Large intestine (tissue), 12 donors: ENCODE measurements at places on chromosomes 1 and 21.
A peak's percentile ranks its signal among the peaks of the same experiment; 100 is the strongest.

DNA sequence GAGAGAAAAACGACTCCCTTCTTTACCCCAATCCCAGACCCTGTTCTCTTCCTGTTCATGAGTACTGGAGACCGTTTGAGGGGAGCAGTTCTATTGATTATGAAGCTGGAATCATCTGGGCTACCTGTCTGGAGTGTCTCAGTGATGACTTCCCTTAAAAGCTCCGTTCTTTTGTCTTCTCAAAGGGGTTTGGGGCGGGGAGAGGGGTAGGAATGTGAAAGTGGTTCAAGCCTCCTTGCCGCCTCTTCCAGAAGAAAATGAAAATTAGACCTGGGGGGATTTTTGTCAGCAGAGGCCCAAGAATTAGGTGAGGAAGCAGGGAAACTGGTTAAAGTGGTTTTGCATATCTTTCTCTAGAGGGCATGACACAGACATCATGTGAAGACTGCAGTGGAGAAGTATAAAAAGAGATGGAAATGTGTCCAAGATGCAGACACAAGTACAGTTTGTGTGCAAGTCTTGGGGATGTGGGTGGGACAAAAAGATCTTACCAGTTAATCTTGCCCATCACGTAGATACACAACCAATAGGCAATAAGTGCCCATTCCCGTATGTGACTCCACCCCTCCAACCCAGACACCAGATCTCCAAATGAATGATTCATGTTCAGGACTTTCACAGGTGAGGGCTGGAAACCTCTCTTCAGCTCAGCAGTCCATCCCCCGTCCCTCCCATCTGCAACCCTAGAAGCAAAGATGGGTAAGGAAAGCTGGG is 470 bp upstream of the MTMR11 start:
- DNase-seq: peak; percentile 50

DNA sequence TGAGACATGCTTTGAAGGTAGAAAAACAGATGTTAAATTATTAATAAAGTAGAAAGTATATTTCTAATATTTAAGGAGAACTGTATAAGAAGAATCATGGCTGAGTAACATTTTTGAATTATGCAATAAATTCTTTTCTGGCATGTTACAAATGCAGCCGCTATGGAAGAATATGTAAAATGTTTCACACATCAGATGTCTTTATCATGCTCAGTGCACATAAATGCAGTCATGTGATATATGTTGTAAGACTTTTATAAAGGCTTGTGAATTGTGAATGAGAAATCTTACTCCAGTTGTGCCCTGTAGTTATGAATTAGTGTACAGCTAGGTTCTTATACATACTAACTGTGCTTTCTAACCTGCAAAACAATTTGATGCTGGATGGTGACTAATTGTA is 53.5 kb downstream of the LRRC8B start:
- DNase-seq: no peak

- DNase-seq: no peak
Observed at GRCh38 chr1:34761176-34761761, 1.7 kb downstream of the GJB4 start.

- no peak for DNase-seq
Observed at GRCh38 chr1:21510113-21510493, 880 bp downstream of the ALPL start.

GRCh38 chr1:36150296-36151133 is 1.2 kb upstream of the TRAPPC3 start:
- peak; percentile 90 for DNase-seq

DNA sequence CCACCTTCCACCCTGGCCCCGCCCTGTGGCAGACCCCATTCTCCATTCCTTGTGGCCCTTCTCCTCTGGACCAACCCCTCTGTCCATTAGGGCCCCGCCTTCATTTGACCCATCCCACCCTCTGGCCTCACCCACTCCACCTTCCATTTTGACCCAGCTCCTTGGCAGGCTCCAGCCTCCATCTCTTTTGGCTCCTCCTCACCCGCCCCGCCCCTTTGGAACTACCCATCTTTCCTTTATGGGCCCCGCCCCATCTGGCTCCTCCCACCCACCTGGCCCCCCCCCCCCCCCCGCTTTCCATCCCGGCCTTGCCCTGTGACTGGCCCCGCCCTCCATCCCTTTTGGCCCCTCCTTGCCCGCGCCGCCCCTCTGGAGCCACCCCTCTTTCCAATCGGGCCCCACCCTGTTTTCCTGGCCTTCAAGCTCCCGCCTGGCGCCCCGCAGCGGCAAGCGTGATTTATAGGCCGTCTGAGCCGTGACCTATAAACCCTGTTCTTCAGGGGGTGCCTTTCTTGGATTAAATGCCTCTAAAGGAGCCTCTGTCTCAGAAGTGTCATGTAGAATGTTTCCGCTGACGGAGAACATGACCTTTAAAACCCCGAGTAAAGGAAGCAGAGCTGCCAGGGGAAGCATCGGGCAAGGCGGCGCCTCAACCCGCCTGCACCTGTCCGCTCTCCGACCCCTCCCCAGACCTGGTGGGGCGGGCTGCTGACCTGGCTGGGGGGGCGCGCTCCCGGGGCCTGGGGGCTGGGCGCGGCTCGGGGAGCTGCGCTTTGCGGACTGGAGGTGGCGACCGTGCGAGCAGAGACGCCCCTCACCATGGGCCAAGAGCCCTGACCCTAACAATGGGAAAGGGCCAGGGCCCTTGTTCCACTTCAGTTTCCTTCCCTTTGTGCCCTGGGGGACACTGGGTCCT is 178.0 kb downstream of the CAMTA1 start:
- DNase-seq: peak; percentile 78

- peak; percentile 88 for DNase-seq
Observed at GRCh38 chr1:162285149-162285561, 91.5 kb downstream of the SPATA46 start.

- no peak for DNase-seq
Observed at GRCh38 chr1:93317943-93318342, 27.8 kb upstream of the DR1 start.

DNA sequence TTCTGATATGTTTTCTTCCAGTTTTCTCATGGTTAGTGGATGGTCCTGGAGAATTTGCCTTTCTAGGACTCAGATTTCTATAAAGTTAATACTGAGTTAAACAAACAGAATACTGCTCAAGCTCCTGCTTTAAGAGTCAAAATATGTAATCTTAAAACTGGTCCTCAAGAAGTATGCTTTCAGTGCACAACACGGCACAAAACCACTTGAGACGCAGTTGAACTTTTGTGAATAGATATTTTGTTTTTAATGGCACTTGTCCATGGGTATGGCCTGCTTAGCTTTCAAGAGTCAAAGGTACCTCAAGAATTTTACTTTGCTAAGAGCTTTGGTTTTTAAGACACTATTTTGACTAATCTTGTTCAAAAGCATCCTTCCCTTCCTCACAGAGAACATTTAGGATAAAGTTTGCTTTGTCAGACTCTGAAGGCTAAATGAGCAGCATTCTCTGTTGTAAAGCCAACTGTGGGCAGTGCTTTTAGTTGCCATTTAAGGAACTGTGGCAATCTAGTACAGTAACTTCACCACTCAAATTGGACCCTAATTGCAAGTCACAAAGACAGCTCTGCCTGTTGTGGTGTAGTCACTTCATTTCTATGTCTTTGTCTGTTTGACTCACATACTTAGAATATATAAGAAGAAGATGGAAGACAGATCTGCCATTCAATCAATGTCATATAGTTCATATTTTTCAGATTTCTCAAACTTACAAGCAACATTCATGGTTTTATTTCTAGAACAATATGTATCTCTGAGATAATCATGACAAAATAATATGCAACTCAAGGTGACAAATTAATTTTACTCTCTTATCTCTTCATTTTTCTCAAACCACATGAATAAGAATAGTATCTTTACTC is 28.8 kb downstream of the SAMD13 start:
- no peak for DNase-seq

GRCh38 chr1:214847071-214847810 is 235.3 kb upstream of the KCNK2 start:
- DNase-seq: no peak

DNA sequence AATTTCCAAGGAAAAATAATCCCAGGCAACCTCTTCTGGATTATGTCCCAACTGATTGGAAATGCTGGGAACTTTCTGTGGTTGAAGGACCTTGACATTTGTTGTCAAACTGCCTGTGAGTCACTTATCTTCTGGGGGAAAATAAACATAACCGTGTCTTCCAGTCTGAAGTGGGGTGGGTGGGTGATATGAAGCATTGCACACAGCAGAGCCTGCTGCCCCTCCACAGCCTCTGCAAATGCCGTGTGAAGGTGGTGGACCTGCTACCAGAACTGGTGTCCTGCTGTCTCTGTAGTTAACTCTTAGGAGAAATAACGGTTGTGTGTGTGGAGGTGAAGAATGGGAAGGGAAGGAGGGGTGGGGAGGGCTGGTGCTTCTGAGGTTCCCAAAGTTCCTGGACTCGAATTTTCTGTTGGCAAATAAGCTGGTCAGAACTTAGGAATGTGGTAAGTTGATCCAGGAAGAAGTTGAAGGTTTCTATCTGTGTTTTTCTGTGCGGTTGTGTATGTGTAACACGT is 23.2 kb downstream of the GALNT2 start:
- DNase-seq: no peak

- DNase-seq: no peak
Observed at GRCh38 chr1:14313731-14314431, 284.6 kb upstream of the KAZN start.

DNA sequence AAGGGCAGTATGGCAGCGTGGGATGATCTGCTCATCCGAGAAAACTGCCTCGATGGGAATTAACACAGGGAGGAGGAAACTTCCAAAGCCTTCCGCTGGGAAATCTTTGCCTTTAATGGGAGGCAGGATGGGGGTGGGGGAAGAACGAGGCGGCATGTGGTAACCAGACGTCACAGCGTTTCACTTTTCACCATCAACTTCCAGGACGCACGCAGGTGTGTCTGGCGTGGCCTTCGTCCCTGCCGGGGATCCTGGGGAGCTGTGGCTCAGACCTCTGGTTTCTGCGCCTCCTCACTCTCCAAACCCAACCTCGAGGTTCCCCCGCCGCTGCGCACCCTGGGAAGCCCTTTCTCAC is 282 bp downstream of the RSPH1 start:
- DNase-seq: no peak

- DNase-seq: no peak
Observed at GRCh38 chr1:115976062-115976920, at the start of gene SLC22A15. SLC22A15 (plus strand) TSS chr1:115976513; CDS start chr1:115976628, 115 bp downstream.

DNA sequence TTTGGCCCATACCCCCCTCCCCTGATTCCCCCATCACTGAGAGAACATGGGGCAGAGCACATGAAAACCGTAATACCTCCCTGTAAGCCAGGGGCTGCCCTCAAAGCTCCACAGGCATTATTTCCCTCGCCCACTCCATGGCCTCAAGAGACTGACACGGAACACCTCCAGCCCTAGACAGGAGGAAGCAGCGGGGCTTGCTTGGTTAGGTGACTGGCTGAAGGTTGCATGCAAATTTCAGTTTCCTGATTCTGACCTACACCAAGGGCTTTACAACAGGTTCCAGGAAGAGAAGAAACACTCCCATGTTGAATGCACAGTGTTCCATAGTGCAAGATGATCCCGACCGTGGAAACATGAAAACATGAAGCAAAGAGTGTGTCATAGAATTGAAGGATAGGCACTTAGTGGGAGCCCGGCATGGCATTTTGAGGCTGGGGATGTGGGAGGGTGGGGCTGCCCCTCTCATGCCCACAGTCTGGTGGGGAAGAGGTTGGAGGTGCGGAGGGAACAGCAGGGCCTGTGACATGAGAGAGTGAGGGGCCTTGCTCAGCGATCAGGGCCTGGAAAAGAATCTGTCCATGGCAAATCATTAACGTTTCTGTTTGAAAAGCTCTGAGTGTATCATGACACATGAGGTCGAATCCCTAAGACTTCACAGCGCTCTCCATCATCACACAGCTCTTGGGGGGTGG is 33.5 kb downstream of the GPR137B start:
- DNase-seq: no peak

- DNase-seq: no peak
Observed at GRCh38 chr1:94283462-94283861, 46.1 kb upstream of the ARHGAP29 start.

DNA sequence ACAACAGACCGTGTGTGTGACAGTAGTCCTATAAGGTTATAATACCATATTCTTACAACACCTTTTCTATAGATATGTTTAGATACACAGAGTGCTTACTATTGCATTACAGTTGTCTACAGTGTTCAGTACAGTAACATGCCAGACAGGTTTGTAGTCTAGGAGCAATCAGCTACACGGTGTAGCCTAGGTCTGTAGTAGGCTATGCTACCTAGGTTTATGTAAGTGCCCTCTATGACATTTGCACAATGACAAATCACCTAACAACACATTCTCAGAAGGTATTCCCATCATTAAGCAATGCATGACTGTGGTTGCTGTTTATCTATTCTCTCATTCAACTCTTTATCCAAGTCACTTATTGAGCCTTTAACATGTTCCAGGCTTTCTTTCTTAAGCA is 1.8 kb upstream of the WLS start:
- no peak for DNase-seq

DNA sequence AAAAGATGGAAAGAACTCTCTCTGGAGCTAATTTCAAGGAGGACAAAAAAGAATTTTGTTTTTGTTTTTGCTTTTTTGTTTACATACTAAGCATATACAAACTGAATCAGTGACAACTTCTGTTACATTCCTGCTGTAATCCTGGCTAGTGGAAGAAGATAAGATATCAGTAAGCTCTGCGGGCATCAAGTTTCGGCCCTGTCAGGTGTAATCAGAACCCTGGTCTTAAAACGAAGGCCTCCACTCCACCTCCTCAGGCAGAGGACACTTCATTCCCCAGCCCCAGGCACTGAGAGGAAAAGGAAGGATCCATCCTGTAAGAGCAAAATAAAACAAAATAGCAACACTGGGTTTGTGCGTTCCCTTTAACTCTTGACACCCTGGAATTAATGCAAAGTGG is 88.9 kb upstream of the ARHGAP29 start:
- DNase-seq: no peak

DNA sequence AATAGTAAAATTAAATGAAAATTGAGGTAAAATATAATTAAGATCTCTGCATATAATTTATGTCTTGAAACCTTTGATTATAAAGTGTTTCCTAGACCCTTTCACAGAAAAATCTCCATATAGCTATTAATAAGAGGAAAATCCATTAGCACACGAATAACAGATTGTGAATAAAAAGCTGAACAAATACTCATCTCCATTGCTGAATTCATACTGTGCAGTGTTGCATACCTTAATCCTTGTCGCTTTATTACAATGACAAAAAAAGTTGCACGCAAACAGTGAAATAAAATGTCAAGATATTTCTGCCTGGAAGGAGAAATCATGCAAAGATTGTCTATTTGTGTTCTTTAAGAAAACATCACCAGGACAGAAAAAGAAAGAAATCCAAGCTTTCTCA is 499.1 kb upstream of the TMPRSS15 start:
- no peak for DNase-seq

DNA sequence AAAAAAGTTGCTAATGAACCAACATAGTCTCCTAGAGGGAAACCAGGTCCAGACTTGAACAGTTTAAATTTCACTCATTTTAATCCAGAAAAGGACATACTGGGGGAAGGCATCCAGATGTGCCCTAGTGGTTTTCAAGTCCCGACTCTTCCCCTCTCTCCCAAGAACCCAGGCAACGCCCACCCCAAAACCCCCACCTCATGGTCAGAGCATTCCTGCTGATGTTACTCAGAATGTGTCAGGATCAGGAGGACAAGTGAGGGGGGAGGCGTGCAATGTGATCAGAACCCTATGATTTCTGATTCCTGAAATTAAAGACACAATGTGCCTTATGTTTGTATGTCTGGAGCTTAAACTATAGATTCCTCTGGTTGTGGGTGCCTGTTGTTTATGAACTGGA is 1.6 kb upstream of the CTSK start:
- no peak for DNase-seq

- no peak for DNase-seq
Observed at GRCh38 chr1:41790351-41790750, 128.4 kb downstream of the HIVEP3 start.

GRCh38 chr1:45765999-45766792 is 15.7 kb upstream of the IPP start:
- DNase-seq: no peak

- DNase-seq: no peak
Observed at GRCh38 chr1:157289424-157290105, 151.4 kb upstream of the ETV3 start.
